ENCODE measurements at places on chromosomes 3 and 15.

GRCh38 chr15:84881520-84881830 is 3.0 kb upstream of the SLC28A1 start:
- DNase-seq: no peak

GRCh38 chr3:150662410-150663200 is 41.1 kb downstream of the ERICH6 start:
- DNase-seq: no peak

DNA sequence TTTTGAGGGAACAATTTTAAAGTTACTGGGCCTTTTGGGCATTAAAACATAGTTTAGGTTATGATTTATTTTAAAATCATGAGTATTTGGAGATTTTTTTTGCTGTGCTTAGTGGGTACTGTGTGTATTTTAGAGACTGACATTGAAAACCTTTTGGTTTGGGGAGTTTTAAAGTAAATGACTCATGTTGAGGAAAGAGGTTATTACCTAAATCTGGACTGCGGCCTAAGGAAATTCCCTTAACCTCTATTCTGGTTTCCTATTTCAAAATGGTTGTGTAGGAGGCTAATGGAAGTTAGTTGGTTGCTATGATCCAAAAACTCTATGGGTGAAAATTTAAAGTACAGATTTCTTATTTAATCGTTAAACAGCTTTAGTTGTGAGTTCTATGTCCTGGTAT is 57.3 kb upstream of the DPH6 start:
- no peak for DNase-seq

DNA sequence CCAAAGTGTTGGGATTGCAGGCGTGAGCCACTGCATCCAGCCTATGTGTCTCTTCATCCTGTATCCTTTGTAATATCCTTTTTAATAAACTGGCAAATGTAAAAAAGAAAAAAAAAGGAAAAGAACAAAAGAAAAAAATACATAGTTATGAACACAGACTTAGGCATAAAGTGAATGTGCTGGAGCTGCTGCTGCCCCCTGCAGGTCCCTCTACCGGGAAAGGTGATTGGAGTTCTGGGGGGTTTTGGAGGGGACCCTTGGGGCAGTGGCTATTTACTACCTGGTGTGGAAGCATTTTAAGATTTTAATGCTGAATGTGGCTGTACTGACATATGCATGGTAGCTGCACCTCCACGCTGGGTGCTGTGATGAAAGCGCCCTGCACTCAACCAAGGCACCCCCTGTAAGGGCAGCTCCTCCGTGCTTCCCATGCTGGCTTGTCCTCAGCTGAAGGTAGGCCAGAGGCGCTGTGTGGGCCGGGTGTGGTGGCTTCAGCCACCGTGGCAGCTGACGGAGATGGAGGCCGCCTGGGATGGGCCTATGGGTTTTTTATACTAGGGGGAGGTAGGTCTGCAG is 49.9 kb downstream of the RPLP1 start:
- DNase-seq: no peak

GRCh38 chr15:29244123-29244522 is 25.5 kb downstream of the NSMCE3 start:
- DNase-seq: no peak

- DNase-seq: no peak
Observed at GRCh38 chr15:68414591-68414990, 17.4 kb downstream of the ITGA11 start.

- no peak for DNase-seq
Observed at GRCh38 chr3:148757238-148758215, 59.8 kb downstream of the AGTR1 start.

- no peak for DNase-seq
Observed at GRCh38 chr3:184275961-184276910, at the start of gene ECE2. TSS of gene ECE2 (plus strand) at chr3:184276022. CDS start at chr3:184276154, 132 bp downstream.

DNA sequence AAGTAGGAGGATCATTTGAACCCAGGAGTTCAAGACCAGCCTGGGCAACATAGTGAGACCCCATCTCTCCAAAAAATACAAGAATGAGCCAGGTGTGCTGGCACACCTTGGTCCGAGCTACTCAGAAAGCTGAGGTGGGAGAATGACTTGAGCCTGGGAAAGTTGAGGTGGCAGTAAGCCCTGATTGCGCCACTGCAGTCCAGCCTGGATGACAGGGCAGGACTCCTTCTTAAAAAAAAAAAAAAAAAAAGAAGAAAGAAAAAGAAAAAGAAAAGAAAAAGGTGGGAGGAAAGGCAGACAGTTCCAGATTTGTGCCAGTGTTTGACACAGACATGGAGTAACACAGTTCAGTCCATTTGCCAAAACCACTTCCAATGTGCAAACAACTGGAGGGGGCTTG is 75.7 kb downstream of the ATP10A start:
- DNase-seq: no peak

GRCh38 chr3:72009851-72010443 is 225.0 kb upstream of the PROK2 start:
- DNase-seq: no peak

DNA sequence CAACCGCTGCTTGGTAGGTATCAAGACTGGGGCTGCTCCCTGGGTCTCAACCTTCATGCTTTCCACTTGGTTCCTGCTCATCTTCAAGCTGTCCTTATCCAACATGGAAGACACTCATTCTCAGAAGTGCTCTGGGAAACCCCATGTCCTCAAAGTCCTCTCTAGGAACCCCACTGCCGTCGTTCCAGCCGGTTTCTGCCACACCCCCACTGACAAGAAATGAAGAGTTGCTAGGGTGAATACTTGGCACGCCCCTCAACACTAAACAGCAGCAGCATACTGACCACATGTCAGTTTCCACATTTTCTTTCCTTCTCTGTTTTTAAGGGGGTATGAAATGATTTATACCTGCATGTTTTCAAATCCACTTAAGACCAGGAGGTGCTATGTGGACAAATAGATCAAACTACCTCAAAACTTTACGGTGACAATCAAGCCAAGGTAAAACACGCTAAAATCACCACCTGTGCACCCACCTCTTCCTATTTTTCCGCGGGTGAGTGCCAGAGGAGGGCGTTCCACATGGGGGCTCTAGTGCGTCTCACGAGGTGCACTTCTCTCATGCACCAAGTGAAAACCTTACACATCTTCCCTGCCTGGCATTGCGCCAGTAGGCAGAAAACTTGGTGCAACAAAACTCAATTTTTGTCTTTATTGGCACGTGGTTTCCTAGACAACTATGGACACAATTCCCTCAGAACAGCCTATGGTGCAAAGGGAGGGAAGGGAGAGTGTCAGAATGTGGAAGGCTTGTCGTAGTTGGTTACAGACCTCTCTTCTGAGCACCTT is 125.1 kb downstream of the TJP1 start:
- no peak for DNase-seq

- no peak for DNase-seq
Observed at GRCh38 chr3:156516284-156516683, 38.6 kb downstream of the SSR3 start.

DNA sequence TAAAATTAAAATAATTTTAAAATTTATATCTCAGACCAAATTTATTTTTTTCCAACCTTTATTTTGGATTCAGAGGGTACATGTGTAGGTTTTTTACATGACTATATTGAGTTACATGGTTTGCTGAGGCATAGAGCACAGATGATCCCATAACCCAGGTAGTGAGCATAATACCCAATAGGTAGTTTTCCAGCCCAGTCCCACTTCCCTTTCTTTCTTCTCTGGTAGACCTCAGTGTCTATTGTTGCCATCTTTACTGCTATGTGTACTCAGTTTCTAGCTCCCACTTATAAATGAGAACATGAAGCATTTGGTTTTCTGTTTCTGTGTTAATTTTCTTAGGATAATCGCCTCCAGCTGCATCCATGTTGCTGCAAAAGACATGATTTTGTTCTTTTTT is 338.1 kb downstream of the EFHB start:
- no peak for DNase-seq

Data from urothelium cell line (cell line).